Effector memory CD8-positive, alpha-beta T cell (primary cell): ENCODE measurements at places on chromosomes 7 and 10.

DNA sequence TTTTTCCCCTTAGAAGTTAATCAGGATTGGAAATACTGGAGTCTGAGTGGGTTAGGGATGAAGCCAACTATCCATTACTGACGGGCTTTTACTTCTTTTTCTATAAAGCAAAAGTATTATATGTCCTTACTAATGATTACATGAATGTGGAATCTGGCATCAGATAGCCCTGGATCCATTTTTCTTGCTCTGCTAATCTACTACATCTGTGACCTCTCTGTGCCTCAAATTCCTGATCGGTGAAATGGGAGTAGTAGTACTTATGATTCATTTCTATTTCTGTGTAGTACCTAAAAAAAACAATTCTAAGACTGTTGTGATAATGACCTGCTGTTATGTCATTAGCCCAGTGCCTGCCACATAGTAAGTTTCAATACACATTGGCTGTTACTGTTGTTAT, 621.6 kb downstream of the SORCS3 start:
- DNase-seq, result no peak

GRCh38 chr10:49593998-49594397, 16.1 kb upstream of the SLC18A3 start:
- DNase-seq, result no peak

- DNase-seq, result no peak
Measured at GRCh38 chr10:70982443-70982842, 94.1 kb upstream of the PCBD1 start.

DNA sequence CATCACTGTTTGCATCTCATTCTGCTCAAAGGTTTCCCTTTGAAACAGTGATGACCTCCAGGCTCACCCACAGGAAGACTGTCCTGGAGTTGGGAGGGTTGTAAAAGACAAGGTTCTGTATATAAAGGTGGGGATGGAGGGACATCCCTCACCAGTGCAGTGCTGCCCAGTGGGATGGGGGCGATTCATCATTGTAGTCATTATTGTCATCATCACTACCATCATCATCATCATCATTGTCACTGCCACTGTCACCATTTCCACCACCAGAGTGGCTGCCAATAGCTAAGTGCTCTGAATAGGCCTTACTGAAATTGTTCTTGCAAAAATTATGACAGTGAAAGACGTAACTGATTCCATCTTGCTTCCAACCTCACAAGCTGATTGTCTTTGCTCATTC, 24.7 kb downstream of the MRPS24 start:
- no peak for DNase-seq

DNA sequence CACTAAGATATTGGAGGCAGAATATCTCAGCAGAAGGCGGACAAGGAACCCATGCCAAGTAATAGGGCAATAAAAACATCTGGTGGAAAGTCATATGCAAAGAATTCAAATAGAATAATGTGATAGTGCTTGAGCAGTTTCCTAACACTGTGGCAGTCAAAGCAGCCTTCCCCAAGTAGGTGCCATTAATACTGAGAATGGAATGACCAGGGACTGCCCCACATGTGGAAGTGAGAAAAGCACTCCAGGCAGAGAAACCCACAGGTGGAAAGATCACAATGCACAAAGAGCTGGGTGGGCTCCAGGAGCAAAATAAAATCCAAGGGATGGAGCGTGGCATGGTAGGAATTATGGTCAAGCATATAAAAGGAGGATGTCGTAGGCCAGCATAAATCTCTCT, 64.4 kb upstream of the NME8 start:
- DNase-seq, result no peak

- DNase-seq, result peak; percentile 8
Measured at GRCh38 chr10:127990846-127991542, 84.1 kb downstream of the PTPRE start.

- no peak for DNase-seq
Measured at GRCh38 chr10:97812696-97813095, 36.9 kb upstream of the GOLGA7B start.
